ELF-1 (cell line): ENCODE measurements at places on chromosomes 1 and 21.

DNA sequence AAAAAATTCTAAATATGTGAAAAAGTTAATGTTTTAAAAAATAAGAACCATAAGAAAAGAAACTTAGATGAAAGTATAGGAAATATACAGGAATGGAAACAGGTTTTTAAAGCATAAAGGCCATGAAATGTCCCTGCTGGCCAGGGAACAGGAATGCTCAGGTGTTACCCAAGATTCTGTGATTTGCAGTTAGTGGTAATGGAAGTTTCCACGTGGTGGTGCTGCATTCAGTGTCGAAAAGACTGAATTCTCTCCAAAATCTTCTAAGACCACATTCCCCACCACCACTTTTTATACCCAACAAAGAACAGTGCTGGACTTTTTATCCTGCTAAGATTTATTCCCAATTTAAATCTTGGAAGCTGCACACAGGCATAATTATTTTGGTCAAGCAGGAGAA, 126.2 kb downstream of the PRRX1 start:
- DNase-seq = no peak

- no peak for DNase-seq
Observed at GRCh38 chr21:46627726-46628125, 7.7 kb upstream of the PRMT2 start.

- no peak for DNase-seq
Observed at GRCh38 chr21:44933918-44934260, 5.9 kb upstream of the SLX9 start.

GRCh38 chr1:230371923-230372703, 54.0 kb downstream of the PGBD5 start:
- no peak for DNase-seq

DNA sequence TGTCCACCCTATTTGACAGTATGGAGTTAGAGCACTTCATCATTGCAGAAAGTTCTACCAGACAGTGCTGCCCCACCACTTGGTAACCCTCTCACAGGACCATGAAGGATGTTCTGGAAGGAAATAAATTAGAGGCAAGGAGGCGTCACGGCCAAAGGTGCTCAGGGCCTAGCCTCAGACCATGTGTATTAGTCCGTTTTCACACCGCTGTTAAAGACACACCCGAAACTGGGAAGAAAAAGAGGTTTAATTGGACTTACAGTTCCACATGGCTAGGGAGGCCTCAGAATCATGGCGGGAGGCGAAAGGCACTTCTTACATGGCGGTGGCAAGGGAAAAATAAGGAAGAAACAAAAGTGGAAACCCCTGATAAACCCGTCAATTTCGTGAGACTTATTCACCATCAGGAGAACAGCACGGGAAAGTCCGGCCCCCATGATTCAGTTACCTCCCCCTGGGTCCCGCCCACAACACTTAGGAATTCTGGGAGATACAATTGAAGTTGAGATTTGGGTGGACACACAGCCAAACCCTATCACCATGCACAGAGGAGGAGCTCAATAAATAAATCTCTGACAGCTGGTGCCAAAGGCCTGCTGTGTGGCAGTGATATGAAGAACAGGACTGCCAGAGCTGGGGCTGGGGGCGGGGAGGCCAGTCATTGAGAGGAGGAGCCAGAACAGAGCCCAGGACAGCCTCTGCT, 75.8 kb downstream of the FHAD1 start:
- peak; percentile 9 for DNase-seq

DNA sequence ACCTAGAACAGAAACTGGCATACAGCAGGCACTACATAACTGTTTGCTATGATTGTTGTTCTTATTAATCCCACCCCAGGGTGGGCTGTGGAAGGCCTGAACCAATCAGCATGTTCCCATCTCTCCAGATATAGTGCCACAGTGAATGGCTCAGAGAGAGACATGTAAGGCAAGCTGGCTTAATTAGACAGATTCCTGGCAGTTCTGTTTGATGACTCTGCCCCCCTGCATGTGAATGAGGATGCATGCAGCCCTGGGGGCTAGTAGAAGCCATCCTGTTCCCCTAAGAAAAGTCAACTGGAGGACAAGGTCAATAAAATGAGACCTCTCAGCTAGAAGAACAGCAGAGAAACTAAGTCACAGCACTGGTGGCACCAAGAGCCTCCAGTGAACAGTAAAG, 130.3 kb downstream of the GLIS1 start:
- DNase-seq = no peak

DNA sequence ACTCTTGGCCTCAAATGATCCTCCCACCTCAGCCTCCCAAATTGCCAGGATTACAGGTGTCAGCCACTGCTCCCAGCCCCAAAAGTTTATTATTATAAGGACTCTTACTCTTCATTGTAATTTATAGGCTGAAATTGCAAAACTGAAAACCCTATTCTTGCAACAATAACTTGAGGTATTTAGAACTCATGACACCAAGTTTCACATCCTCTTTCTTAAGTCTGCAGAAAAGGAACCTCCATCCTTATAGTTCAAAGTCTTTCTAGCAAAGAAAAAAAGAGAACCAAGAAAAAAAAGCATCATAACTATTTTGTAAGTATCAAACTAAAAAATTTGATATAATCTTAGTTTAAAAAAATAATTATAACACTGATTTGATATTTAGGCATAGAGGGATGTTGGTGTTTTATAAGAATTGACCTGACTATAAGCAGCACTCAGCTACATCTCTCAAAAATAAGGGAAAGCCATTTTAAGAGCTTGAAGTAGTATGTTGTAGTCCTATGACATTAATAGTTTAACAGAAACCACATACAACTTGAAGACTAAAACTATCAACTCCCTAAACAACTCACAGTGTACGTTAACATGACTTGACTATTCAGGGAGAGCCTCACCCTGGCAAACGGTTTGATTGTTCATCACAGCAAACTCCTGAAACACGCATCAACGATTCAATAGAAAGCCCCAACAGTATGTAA, 122.4 kb downstream of the AKT3 start:
- no peak for DNase-seq

GRCh38 chr21:38258521-38259485, 2.0 kb downstream of the KCNJ15 start:
- no peak for DNase-seq

DNA sequence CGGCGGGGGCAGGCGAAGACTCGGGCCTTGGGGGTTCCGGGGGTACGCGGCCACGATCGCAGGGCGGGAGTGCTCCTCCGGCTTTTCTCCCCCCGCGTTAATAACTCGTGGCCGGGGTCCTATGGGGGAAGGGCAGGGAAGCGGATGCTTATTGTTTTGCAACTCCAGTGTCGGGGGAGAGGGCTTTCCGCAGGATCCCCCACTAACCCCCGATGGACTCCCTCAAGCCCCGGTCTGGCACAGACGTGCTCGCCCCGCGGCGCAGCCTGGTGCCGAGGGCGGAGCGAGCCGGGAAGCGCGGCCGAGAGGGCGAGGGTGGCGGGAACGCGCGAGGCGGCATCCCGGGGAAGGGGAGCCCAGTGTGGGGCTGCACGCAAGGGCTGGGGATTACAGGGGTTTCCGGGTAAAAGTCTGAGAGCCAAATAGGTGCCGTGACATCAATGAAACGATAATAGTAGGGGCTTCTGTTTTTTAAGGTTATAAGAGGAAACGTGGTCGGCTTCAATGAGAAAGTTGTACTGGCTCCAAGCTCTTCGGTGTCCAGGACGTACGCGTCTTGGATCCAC, 772 bp downstream of the UCK2 start:
- DNase-seq = peak; percentile 60

GRCh38 chr1:205824180-205824579, 11.2 kb upstream of the SLC41A1 start:
- DNase-seq = no peak

GRCh38 chr1:47645151-47645550, 207.3 kb downstream of the FOXD2 start:
- DNase-seq = no peak

DNA sequence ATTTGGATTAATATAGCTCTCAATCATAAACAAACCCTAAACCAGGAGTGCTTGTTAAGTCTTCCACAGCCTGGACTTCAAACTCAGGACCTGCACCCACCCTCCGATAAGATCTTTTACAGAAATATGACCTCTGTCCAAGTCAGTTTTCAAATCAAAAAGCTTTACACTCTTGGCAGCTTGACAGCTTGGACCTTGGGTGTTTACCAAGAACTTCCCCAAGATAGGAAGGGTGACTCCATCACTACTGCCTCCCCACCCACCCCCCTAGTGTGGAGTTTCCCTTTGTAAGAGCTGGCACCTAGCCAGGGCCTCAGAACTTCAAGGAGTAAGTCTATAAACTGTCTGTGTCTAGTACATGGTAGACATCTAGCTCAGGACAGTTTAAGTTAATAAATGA, 9.6 kb downstream of the BCAR3 start:
- DNase-seq = no peak

GRCh38 chr1:36448530-36449056, 1.7 kb downstream of the OSCP1 start:
- DNase-seq = no peak

DNA sequence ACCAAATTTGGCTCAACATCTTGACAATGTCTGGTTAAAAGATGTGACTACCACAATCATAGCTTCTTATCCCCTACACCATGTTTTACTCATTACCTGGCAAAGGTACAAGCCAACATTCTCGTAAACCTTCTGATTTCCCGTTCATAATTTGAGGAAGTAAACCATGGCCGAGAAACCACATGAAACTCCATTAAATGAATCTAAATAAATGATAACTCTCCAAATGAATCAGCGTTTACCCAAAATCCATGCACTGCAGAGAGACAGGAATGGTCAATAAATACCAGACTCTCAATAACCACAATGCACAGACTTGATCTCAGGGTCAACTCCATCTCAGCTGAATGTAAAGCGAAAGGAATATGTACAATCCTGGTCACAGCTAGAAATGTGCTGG, 125.2 kb downstream of the TYW3 start:
- no peak for DNase-seq

- no peak for DNase-seq
Observed at GRCh38 chr1:34746785-34747637, 7.8 kb upstream of the GJB5 start.

DNA sequence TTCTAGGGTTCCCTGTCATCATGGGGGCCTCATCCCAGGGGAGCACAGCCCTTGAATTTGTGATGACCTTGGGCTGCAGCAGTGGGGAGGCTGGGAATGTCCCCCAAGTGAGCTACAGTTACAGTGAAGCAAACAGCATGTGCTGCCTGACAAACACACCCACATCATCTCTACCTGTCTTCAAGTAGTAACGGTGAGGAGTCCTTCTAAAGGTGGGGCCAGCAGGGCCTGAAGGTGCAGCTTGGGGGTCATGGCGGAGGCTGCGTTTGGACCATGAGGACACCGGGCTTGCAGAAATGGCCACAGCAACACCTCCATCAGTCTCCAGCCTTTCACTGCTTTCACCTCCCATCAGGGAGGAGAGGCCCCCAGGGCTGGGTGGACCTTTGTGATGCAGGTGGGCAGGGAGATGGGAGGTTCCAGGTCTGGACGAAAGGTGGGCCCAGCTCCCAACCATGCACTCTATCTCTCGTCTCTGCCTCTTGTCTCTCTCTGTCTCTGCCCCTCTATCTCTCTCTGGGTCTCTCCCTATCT, 55.7 kb downstream of the WNT9A start:
- DNase-seq = peak; percentile 25

- DNase-seq = no peak
Observed at GRCh38 chr1:163162381-163162914, 40.3 kb downstream of the RGS5 start.

- no peak for DNase-seq
Observed at GRCh38 chr21:42468491-42469131, 27.4 kb downstream of the RSPH1 start.

DNA sequence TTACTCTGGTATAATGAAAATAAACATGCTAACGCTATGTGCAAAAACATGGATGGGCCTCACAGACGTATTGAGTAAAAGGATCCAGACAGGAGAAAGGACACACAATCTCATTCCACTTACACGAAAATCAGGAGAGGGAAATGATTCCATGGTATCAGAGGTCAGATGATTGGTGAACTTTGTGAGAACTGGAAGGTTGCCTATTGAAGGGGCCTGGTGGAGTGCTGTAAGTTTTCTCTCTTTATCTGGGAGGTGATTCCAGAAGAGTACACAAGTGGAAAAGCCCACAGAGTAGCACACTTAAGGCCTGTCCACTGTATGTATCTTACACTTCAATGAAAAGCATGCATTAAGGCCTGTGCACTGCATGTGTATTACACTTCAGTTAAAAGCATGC, 9.6 kb downstream of the GSTM2 start:
- no peak for DNase-seq

DNA sequence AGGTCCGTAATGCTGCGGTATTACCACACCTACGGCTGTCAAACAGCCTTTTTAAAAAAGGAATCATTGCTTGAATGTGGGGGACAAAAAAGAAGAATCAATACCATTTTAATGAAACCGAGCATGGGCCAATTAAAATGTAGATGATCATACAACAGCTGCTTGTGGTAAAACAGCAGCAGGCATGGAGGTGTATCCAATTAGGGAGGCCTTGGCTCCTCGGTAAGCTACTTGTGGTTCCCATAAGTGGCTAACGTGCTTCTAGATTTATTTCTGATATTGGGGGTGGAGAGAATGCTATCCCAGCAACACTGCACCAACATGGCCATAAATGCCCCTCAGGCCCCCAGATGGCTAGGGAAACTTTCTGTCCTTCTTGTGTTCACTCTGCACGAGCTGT, 1.8 kb downstream of the PTPN14 start:
- DNase-seq = no peak
